ENCODE measurements at places on chromosomes 2 and 18.

GRCh38 chr2:126653109-126653508 is 2.8 kb upstream of the GYPC start:
- DNase-seq, result no peak

DNA sequence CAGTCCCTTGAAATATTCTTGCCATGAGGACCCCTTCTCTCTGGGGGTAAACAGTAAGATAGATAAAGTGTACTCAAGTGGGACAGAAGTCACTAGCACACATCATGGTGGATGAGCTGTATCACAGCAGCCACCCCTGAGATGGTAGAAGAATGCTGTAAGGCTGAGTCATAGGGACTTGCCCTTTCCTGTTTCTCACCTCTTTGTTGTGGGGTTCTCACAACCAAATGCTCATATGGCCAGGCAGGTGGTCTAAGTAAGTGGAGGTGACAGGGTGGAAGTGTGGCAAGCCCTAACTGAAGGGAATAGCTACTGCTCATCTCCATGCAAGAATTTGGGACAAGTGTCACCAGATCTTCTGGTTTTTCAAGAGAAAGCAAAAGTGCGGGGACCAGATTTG is 202.7 kb upstream of the SLC14A2 start:
- DNase-seq, result no peak

DNA sequence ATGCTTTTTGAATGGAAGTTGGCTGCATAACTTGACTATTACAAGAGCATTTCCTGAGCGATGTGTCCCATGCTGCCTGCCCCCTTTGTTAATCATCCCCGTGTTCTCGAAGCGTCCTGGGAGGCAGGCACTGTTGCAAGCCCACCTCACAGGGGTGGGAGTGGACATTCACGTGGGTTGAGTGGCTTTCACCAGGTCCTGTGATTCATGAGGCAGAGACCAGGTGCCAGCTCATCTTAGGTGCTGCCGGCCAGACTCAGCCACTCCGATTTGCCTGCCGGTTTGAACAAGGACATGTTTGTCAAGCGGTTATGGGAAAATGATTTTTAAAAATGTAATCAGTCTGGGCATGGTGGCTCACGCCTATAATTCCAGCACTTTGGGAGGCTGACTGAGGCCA is 112.5 kb downstream of the ZNF532 start:
- DNase-seq, result no peak

- no peak for DNase-seq
Observed at GRCh38 chr2:47510745-47511144, 107.8 kb downstream of the MSH2 start.

GRCh38 chr2:41000906-41001305 is 549.0 kb upstream of the SLC8A1 start:
- DNase-seq, result no peak

DNA sequence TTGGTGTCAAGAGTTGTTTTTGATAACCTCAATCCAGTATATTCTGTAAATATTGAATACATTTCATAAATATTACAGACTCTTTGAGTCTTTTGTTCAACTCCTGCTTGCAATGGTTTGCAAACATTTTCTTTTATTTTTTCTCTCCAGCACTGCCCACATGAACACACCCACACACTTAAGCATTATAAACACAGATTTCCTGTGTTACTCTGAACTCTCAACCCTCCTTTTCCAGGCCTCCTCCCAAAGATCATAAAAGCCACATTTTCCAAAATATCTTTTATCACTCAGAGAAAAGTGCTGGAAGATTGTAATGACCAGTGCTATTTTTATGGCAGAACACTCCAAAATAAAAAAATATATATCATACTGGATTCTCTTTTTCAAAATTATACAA is 20.5 kb downstream of the ARHGAP25 start:
- DNase-seq, result no peak

DNA sequence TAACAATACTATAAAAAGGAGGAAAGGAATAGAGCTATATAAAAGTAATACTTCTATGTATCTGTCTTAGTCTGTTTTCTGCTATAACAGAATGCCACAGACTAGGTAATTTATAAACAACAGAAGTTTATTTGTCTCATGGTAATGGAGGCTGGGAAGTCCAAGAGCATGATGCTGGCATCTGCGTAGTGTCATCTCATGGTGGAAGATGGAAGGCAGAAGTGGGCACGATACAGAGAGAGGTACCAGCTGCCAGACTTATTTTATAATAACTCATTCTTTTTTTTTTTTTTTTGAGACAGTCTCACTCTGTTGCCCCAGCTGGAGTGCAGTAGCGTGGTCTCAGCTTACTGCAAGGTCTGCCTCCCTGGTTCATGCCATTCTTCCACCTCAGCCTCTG is 4.3 kb downstream of the DHX57 start:
- DNase-seq, result no peak

DNA sequence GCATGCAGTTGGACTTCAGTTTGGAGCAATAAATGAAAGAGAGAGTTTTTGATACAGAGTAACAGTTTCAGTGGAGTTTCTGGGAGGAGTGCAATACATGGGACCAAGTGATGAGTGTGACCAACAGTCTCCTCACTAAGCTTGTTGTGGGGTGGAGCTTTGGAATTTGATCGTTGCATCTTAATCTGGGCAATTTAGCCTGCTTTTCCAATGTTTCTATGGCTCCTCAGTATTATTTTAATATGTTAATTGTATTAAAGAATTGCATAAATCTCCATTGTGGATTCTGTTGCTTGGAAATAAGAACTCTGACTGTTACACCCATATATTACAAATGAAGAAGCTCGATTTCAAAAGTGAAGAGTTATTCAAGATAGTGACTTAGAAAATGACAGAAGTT is 446.6 kb upstream of the LRATD1 start:
- no peak for DNase-seq

DNA sequence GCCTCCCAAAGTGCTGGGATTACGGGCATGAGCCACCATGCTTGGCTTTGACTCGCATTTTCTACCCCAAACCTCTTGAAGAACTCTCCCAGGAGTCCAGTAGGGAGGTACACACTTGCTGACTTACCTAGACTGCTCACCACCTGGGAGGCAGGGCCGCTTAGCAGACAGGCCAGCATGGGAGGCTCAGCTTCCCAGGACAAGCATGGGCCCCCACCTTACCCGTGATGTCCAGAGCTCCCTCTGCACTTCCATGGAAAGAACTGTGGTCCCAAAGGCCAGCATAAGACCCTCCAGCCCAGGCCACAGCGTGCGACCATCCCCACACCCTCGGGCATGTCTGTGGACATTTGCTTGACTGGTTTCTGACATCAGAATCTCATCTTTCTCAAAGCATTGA is 36.8 kb downstream of the ST8SIA5 start:
- DNase-seq, result no peak

DNA sequence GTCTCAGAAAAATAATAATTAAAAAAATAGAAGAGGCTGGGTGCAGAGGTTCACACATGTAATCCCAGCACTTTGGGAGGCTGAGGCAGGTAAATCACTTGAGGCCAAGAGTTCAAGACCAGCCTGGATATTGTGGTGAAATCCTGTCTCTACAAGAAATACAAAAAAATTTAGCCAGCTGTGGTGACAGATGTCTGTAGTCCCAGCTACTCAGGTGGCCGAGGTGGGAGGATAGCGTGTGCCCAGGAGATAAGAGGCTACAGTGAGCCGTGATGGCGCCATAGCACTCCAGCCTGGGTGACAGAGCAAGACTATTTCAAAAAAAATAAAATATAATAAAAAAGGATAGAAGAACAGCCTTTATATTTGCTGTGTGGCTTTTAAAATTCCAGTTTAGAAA is 35.9 kb downstream of the SMC6 start:
- DNase-seq, result no peak

DNA sequence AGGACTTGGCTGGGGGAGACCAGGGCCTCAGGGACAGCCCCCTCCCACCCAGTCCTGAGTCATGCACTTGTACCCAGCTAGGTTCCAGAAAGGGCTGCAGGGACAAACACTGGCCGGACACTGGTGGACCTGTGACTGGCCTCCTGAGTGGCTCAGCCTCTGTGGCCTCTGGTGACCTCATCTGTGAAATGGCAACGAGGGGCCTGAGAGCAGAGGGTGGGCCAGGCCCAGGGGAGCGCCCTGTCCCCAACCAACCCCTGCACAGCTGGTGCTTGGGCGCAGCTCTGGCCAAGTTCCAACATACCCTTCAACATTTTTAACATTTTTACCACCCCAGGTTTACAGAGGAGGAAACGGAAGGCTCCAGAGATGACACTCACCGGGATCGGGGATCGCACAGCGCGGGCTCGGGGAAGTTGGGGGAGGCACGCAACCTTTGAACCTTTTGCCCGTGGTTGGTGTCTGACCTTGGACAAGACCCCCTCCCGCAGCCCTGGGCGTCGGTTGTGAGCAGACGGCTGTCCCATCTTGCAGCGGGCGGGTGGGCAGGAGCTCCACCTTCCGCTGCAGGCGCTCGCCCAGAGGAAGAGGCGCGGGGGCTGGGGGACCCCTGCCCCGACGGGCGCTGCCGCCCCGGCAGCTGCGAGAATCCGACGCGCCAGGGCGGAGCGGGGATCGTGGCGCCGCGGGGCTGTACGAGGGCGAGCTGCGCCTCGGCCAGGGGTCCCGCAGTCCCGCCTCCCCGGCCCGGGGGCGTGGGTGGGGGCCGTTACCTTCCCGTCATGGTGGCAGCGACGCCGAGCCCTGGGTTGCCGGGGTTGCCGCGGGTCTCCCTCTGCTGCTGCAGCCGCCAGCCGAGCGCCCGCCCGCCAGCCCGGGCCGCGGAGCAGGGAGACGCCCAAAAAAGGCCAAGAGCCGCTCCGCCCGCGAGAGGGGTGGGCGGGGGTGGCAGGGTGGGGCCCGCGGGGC is 805 bp downstream of the LIMS2 start:
- DNase-seq, result no peak

GRCh38 chr2:101613056-101613704 is 84.3 kb upstream of the MAP4K4 start:
- no peak for DNase-seq

DNA sequence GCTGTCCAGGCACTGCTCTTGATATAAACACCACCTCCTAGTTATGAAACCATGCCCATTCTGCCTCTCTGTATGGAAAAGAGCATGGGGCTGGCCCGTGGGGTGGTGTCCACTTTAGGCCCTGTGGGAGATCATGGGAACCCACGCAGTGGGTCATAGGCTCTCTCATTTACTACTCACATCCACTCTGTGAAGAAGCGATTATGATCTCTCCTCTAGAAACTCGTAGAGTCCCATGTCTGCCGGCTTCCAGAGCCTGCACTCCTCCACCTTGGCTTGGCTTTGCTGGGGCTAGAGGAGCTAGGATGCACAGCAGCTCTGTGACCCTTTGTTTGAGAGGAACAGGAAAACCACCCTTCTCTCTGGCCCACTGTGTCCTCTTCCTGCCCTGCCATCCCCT is 15.9 kb downstream of the EMX1 start:
- DNase-seq, result no peak

DNA sequence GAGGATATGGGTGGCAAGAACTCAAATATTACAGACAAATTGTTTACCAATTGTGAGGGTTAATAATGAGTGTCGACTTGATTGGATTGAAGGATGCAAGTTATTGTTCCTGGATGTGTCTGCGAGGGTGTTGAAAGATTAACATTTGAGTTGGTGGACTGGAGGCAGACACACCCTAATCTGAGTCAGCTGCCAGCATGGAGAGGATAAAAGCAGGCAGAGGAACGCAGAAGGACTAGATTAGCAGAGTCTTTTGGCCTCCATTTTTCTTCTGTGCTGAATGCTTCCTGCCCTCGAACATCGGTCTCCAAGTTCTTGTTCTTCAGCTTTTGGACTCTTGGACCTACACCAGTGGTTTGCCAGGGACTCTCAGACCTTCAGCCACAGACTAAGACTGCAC is 1503.7 kb downstream of the LRP1B start:
- no peak for DNase-seq

DNA sequence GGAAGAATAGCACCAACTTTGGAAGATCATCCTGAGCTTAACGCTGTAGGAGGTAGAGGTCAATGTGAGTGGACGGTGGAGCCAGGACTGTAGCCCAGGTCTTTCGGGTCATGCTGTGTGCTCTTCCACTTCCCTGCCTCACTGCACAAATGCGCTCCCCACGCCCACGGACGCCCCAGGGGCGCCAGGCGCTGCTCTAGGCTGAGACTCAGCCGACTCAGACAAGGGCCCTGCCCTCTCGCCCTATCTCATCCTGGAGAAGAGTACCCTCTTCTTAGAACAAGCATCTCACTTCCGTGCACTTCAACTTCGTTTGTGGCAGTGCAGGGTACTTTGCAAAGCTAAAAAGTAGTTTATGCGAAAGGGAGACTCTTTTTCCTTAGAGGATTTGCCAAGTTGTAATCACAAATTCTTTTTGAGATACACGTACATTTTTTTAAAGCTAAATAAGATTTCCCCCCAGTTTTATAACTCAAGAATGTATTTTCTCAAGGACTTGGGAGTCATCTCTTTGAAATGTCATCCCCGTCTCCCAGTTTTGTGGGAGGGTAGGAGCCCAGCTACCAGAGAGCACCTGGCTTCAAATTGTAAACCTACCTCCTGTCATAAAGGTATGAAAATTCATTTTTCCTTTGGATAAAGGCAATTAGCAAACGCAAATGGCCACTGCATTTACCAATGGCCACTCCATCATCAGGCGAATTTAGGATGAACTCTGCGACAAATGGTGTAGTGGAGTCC is 1.2 kb upstream of the PRELID3A start:
- DNase-seq, result no peak

GRCh38 chr2:37267685-37268084 is 36.2 kb downstream of the NDUFAF7 start:
- no peak for DNase-seq

DNA sequence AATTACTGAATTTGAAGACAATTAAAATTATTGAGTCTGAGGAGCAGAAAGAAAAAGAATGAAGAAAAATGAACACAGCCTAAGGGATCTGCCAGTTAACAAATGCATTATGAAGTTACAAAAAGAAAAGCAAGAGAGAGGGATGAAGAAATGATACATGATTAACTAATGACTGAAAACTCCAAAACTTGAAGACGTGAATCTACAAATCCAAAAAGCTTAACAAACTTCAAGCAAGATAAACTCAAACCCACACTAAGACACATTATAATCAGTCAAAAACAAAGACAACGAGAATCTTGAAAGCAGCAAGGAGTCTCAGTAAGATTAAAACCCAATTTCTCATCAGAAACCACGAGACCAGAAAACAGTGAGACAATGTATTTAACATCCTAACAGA is 15.6 kb downstream of the RPRD1A start:
- no peak for DNase-seq
